ENCODE measurements at places on chromosomes 13 and 19.
A peak's percentile ranks its signal among the peaks of the same experiment; 100 is the strongest.

DNA sequence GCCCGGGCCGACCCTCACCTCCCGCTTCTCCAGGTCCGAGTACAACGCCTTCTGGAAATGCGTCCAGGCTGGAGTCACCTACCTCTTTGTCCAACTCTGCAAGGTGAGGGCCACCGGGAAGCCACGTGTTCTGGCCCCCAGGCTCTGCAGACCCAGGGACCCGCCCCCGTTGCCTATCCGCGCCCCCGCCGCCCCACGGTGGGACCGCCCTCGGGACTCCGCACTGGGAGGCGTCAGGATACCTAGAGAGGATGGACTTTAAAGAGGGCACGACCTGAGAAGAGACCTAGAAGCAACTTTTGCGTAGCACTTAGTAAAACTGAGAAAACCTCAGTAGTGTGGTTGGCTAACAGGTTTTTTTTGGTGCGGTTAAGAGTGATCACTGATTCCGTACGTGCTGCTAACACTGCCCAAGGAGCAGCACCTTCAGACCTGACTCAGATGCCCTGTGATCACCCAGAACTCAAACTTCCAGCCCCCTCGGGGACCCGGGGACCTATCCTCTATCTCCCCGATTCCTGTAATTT lies 492 bp downstream of the TMEM147 start:
- no peaks in the 10 kb centered on the region for H3K27me3 ChIP-seq
- DNase-seq = no peak
- peaks cover 3% of the 10 kb centered on the region for H3K36me3 ChIP-seq
- peak overlapping the region; percentile 92 for H3K4me3 ChIP-seq
- H3K4me1 ChIP-seq = peaks cover 43% of the 10 kb centered on the region

DNA sequence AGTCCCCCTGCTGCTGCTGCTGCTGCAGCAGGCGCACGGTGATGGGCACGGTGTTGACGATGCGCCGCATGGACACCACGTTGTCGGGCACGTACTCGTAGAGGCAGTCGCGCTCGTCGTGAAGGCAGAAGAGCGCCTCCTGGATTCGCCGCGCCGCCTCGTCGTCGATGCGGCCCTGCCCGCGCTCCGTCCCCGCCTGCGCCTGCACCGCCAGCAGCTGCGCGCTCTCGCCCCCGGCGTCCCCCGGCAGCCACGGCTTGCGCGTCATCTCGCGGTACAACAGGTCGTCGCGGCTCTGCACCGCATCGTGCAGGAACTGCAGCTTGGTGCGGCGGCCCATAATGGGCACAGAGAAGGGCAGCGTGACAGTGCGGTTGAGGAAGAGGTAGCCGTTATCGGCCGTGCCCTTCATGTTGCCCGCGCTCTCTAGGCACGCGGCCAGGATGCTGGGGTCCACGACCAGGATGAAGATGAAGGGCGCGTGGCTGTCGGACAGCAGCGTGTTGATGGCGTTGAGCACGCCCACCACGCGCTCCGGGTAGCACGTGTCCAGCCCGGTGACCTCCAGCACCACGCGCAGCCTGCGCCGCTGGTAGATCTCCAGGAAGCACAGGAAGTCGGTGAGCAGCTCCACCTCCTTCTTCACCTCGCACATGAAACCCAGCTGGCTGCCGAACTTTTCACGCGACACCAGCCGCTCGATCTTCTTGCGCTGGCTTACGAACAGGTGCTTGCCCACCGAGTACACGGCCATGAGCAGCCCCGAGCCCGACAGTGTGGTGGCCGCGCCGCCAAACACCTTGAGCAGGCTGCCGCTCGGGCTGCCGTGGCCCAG lies 8.1 kb downstream of the NKPD1 start:
- no peak overlapping the region for H3K4me3 ChIP-seq
- H3K27ac ChIP-seq = no peak overlapping the region
- peaks cover 61% of the 10 kb centered on the region for H3K4me1 ChIP-seq

DNA sequence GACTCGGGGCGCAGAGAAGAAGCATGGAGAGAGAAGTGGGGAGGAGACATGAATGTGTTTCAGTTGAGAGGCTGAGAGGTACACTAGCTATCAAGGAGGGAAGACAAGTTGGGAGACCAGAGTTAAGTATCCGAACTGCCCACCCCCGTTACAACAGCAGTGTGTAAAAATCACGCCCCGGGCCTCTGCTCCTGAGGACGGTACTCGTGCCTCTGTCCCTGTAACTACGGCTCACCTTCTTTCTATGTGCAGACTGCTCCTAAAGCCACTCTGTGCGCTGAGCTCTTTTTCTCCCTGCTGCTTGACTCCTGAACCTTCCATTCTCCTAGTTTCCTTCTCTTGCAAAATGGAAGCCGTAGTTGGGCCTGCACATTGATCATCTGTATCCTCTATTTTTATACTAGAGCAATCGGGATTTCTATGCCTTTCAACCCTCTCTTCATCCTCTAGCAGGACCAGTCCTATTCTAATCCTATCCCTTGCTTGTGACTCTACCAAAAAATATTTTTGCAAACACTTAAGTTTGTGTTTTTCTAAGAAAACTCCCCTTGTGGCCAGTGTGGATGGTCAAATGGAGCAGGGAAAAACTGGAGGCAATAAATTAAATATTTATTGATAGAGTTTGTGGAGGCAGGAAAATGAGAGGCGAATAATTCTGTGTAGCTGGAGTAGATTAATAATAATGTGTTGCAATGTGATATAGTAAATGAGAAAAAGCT lies 569 bp downstream of the POLR1D start:
- H3K27ac ChIP-seq = peak overlapping the region; percentile 91
- peaks cover 67% of the 10 kb centered on the region for H3K4me1 ChIP-seq
- no peaks in the 10 kb centered on the region for H3K27me3 ChIP-seq
- peak overlapping the region; percentile 87 for H3K4me3 ChIP-seq
- 0 out of 3 replicates have a peak, but pooled peaks cover 4% of the 10 kb centered on the region for H3K36me3 ChIP-seq

DNA sequence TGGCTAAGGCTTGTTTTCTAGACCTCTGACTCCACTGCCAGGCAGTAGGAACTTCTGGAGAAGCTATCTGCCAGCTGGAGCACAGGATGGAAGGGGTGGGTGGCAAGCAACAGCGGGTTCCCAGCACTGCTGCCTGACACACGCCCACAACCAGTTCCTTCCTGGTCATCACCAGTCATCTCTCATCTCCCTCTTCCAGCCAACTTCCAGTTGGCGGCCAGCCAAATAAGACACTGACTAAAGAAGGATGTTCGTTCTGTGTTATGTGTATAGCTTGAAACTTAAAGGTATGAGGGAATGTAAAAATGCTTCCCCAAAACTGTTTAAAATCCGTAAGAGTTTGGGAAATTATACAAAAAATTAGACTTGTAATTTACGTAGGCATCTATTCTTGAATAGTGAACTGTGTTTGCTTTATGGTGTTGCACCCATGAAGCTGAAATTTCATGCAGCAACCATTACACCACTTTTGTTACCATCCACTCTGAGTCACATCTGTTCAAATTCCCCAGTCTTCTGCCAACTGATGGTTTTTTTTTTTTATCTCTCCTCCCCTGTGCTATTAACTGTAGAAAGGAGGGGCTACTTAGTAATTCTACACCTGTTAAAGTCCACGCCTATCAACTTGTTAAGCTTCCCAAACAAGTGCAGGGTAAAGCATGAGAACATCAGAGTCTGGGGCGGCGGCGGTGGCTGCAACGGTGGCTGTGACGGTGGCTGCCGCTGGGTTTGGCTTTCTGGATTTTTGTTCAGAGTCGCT lies 86.2 kb upstream of the FRY start:
- H3K4me1 ChIP-seq = no peaks in the 10 kb centered on the region
- H3K36me3 ChIP-seq = no peaks in the 10 kb centered on the region
- no peak overlapping the region for H3K4me3 ChIP-seq
- H3K27ac ChIP-seq = no peak overlapping the region

DNA sequence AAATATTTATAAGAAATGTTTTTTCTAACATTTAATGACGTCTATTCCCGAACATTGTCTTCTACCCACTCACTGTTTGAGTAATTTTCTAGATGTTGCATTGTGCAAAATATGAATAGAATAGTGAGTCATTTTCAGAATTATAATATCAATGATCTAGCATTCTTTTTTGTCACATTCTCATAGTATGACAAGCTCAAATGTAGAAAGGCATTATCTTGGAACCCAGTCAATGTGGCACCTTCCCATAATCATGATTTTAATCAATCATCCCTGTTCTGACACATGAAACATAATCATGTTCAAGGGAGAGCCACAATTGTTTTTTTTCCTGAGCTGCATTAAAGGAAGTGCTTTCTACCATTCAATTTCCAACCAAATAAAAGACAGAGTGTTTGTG lies 265.8 kb downstream of the OXGR1 start:
- H3K4me1 ChIP-seq = no peaks in the 10 kb centered on the region
- no peaks in the 10 kb centered on the region for H3K27me3 ChIP-seq
- DNase-seq = no peak
- H3K27ac ChIP-seq = no peak overlapping the region

- no peaks in the 10 kb centered on the region for H3K27me3 ChIP-seq
- DNase-seq = no peak
- H3K4me1 ChIP-seq = peaks cover 27% of the 10 kb centered on the region
- no peak overlapping the region for H3K27ac ChIP-seq
- no peak overlapping the region for H3K4me3 ChIP-seq
Measured at GRCh38 chr13:50386541-50387050, 371.4 kb downstream of the KCNRG start.

GRCh38 chr19:8423817-8424223 lies 10.7 kb downstream of the MARCHF2 start:
- H3K4me1 ChIP-seq = peaks cover 39% of the 10 kb centered on the region

DNA sequence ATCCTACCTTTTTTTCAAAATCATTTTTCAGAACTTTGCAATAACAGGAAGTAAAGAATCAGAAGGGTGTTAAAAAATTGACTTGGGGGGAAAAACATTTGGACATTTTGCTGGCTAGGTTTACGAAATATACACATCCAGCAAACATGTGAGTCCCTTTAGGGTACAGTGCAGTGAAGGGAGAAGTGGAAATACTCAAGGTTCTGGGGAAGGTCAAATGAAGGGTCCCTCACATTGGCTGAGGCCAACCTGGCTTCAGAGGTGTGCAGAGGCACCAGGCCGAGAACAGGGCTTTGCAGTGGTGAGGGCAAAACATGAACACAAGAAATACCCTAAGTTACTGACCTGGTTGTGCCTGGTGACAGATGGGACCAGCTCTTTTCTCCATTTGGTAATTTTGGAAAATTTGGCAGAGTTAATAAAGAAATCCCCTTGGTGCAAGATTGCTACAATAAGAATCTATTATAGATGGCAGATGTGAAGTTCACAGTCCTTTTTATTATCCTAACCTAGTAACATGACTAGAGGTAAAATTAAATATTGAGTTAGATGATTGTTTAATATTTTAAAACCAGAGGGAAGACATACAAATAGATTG lies 1.5 kb upstream of the UPF3A start:
- DNase-seq = no peak
- no peak overlapping the region for H3K4me3 ChIP-seq
- H3K27me3 ChIP-seq = no peaks in the 10 kb centered on the region
- peaks cover 17% of the 10 kb centered on the region for H3K36me3 ChIP-seq
- H3K4me1 ChIP-seq = peaks cover 38% of the 10 kb centered on the region

GRCh38 chr19:15265850-15266248 lies 33.6 kb upstream of the EPHX3 start:
- H3K27ac ChIP-seq = no peak overlapping the region
- peaks cover 45% of the 10 kb centered on the region for H3K36me3 ChIP-seq
- H3K4me3 ChIP-seq = no peak overlapping the region
- no peak for DNase-seq

GRCh38 chr13:110323172-110323891 lies 16.2 kb downstream of the COL4A2 start:
- H3K36me3 ChIP-seq = no peaks in the 10 kb centered on the region
- no peaks in the 10 kb centered on the region for H3K4me1 ChIP-seq

GRCh38 chr13:110607675-110608224 lies 7.6 kb upstream of the NAXD start:
- H3K27ac ChIP-seq = no peak overlapping the region
- no peak overlapping the region for H3K4me3 ChIP-seq
- no peak for DNase-seq
- peaks cover 13% of the 10 kb centered on the region for H3K27me3 ChIP-seq

GRCh38 chr13:31433207-31433606 lies 233.4 kb downstream of the B3GLCT start:
- H3K27me3 ChIP-seq = no peaks in the 10 kb centered on the region
- H3K4me3 ChIP-seq = no peak overlapping the region
- no peaks in the 10 kb centered on the region for H3K4me1 ChIP-seq
- no peaks in the 10 kb centered on the region for H3K36me3 ChIP-seq

DNA sequence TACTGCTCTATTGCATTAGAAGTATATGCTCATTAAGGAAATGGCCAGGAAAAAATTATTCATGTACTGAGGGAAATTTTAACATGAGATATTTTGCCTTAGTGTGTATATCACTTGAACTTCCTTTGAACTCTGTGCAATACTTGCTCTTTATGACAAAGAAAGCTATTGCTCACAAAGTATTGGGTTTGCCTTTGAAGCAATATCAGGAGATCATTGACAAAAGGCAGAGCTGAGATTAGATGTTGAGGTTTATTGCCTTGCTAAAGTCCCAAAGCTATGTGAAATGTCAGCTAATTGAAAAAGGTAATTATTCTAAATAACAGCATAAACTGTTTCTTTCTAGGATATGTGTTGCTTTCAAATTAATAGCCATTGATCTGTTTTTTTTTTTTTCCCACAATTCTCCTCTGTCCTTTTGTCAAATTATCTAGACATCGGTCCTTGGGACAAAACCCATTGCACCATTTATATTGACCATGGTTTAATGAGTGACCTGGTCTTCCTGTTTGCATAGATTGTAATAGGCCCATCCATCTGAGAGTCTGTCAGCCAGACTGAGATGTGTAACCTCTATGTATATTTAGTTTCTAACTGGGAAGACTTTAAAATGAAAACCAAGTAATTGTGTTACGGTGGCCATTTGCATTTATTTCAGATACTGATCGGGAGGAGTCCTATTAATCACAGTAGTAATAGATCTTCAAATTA lies 752.7 kb upstream of the GPC6 start:
- no peaks in the 10 kb centered on the region for H3K27me3 ChIP-seq
- DNase-seq = no peak

DNA sequence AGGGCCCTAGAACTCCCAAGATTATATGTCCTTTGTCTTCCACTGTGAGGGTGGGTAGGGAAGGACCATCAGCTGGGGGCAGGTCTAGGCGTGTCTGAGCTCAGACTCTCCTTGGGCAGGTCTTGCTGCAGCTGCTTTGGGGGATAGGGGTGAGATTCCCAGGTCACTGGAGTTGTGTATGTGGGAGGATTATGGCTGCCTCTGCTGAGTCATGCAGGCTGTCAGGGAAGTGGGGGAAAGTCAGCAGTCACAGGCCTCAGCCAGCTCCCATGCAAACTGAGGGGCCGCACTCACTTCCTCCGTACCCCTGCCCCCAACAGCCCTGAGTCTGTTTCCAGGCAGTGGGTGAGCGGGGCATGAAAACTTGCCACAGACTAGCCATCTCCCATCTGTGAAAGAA lies 600.8 kb downstream of the DIAPH3 start:
- H3K4me3 ChIP-seq = no peak overlapping the region
- H3K27ac ChIP-seq = no peak overlapping the region
- no peaks in the 10 kb centered on the region for H3K36me3 ChIP-seq
- H3K4me1 ChIP-seq = no peaks in the 10 kb centered on the region
- no peak for DNase-seq

DNA sequence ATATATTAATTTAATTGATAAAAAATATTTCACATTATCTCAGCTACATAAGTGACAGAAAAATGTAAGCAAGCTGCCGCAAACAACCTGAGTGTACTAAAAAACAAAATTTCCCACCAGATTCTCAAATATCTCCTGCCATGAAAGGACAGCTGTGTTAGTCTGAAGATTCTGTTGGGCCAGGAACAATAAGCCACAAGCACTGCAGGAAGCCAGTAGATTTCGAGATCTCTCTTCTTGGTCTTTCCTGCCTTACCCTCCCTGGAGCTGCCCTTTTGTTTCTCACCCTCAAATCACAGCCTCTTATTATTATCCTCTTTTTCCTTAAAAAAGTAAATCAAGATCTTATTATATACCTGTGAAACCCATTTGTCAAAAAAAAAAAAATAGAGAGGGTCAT lies 165.6 kb downstream of the EFNB2 start:
- no peaks in the 10 kb centered on the region for H3K4me1 ChIP-seq
- H3K27ac ChIP-seq = no peak overlapping the region
- no peak overlapping the region for H3K4me3 ChIP-seq
- no peak for DNase-seq
- no peaks in the 10 kb centered on the region for H3K27me3 ChIP-seq
